ENCODE measurements at places on chromosomes 6 and 20.

GRCh38 chr20:40154514-40154913, 534.5 kb downstream of the MAFB start:
- DNase-seq: no peak

GRCh38 chr6:27426045-27426620, 37.6 kb downstream of the ZNF391 start:
- no peak for DNase-seq

DNA sequence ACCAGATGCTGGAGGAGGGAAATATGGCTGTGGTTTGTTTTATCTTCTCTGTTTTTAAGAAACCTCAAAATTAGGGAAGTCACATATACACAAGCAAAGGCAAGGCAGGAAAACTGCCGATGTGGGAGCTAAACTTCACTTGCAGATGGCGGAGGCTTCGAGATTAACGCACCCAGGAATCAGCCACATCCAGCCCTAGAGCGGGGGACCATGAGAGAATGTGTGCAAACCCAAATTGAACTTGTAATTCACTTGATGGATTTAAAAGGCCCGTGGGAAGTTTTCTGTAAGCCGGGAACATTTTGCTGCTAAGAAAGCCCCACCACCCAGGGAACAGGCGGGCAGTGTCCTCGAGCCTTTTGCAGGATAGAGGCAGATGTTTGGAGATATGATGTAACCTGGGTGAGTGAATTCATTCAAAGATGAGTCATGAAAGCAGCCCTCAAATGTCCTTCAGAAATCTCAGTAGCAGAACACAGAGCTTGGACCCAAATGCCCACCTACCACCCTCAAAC, 39.9 kb downstream of the PREX1 start:
- DNase-seq: no peak

- peak; percentile 13 for DNase-seq
Measured at GRCh38 chr6:46044881-46045617, 29.4 kb upstream of the CLIC5 start.

DNA sequence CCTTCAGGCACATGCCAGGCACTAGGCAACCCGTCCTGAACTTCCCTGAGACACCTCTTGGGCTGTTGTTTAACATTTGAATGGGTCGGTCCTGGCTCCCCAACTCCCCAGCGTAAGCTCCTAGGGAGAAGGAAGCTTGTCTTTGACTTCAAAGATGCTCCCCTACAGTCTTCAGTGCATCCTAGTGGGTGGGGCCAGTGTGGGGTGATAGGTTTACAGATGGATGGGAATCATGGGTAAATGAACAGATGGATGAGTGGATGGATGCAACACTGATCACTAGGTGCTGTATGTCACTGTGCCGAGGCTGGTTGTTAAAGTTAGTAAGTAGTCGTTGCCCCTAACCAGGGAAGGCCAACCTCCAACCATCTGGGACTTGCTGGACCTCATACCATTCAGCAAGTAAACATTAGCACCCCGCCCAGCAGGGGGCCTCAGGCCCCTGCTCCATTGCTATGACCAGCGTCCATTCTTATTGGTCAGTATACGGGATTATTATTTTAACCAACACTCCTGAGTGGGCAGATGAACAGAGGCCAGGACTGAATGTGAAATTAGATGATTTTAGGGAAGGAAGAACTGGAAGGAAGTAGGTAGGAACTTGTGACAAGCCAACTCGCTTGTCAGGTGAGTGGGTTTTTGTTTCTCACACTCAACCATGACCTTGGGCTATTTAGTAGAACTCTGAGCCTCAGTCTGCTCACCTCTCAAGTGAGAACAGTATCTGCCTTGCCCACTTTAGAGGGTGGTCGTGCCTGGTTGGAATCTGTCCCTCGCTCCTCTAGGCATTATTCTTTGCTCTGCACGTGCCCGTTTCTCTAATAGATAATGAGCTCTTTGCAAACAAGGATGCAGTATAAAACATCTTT, 82.9 kb upstream of the FOXP4 start:
- no peak for DNase-seq

GRCh38 chr6:2944405-2945152, 26.8 kb downstream of the SERPINB6 start:
- no peak for DNase-seq

DNA sequence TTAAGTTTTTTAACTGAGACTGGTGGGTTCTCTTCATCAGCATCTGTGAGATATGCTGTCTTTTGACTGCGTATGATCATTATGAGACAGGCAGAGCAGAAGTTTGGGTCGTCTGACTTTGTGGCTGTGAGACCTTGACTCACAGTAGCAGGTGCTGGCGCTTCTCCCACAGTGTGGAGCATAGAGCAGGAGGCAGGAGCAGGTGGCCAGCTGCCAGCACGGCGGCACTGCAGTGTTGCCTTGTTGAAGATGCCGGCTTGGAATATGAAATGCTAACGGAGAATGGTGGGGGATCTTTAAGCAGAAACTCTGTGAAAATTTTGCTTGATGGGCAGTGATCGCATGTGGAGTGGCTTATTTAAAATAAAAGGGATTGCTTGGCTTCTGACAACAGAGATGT, 105.0 kb downstream of the TIAM2 start:
- no peak for DNase-seq

DNA sequence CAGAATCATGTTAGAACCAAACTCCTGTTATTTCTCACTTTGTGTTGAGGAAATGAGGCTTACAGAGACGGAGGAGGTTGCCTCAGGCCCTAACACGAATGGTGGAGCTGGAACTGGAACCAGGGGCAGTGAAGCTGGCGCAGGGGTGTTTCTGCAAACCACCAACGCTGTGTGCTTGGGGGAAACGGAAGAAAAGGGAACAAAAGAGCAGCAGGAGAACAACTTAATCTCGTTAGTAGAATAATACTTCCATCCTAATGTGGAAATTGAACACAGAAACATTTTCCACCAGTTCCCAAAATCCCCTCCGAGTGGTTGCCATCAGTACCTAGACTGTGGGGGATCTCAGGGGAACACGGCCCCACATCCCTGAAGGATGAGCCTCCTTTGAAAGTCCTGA, 103.4 kb upstream of the FRMD1 start:
- no peak for DNase-seq

GRCh38 chr6:17928514-17929430, 58.7 kb downstream of the KIF13A start:
- DNase-seq: no peak

- DNase-seq: no peak
Measured at GRCh38 chr6:163460307-163460782, 45.8 kb downstream of the QKI start.

- DNase-seq: no peak
Measured at GRCh38 chr20:48482790-48483189, 345.0 kb downstream of the PREX1 start.

DNA sequence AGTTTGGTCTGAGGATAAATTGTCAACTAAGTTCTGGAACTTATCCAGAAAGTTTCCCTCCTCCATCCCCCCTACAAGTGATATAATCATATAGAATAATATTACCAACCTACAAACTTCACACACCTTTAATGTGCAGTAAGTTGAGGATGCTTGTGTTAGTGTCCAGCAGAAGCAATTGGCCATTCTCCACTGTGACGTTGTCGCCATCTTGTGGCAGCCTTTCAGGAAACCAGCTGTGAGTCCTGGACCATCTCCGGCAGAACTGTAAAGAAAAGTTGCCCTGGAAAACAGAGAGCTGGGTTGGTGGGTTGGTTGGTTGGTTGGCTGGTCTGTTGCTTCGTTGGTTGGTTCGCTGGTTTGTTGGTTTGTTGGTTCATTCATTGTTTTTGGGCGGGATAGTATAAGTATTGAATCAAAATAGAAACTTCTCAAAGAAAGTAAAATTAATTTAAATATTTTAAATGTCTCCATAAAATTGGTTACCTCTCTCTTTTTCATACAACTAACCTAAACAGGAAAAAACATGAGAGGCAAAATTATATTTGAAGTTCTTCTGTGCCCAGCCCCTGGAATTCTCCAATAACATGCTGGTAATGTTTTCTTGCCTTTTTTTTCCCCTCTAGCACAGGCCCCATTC, 127.5 kb downstream of the PKHD1 start:
- no peak for DNase-seq

DNA sequence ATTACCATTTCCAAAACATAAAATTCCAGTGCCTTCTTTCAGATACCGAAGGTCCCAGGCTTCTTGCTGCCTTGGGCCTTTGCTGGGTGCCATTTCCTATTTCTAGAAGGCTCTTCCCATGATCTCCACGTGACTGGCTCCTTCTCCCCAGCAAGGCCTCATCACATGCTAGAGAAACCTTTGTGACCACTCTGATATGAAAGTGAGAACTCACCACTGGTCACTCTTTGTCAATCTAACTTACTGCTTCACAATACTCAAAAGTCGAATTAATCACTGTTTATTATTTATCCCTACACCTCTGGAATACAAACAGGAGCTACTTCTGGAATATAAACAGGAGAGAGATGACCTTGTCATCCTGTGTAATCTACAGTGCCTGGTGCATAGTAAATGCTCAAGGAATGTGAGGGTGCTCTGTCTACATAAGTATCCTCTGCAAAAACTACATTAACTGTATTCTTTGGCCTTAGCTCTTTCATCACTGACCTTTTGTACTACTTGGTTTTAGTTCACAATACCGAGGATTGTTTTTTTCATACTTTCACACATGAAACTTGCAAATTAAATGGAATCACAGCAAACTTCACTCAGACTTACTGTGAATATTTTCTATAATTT, 1.6 kb downstream of the STX7 start:
- no peak for DNase-seq

DNA sequence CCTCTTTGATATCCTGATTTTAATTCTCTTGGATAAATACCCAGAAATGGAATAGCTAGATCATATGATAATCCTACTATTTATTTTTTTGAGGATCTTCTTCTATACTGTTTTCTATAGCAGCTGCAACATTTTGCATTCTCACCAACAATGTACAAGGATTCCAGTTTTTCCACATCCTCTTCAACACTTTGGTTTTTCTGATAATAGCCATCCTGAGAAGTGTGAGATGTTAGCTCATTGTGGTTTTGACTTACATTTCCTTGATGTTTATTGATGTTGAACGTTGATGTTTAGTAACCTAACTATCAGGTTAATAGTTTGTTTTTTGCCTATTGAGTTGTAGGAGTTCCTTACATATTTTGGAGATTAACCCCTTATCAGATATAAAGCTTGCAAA, 217.3 kb downstream of the LRFN2 start:
- no peak for DNase-seq

DNA sequence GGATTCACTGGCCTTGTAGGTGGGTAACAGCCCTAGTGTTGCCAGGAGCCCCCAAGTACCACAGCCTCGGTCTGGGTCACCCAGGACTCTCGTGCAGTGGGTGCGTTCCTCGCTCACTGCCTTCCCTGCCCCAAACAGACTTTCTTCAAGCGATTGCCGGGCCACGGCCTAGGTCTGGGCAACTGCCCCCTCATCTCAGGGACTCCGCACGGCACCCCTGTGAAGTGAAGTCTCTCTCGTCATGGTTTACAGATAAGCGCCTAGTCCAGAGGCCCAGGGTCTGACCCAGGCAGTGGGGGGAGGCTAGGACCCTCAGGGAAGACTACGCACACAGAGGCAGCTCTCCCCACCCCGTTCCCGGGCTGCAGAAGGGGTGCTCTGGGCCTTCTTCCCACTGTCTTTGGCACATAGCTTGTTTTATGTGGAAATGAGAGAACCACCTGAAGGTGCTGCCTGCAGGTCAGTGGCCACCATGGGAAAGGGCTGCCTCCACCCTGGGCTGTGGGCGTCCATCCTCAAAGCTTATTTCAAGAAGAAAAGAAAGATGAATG, 220.8 kb downstream of the ERMARD start:
- DNase-seq: no peak

Data from 8988T (cell line).